ENCODE measurements at places on chromosomes 4 and X. TPM values are rescaled to one million over a fixed set of nuclear protein-coding genes. Genes with fewer than 3 reads are reported as not detected.

- DNase-seq = no peak
These were observed 8.2 kb upstream of the CNOT6L start for GRCh38 chr4:77827343-77827742.

GRCh38 chr4:186587416-186588018, 32.1 kb upstream of the MTNR1A start:
- DNase-seq = peak; percentile 64

- DNase-seq = no peak
These were observed 30.0 kb upstream of the RASSF6 start for GRCh38 chr4:73650250-73650649.

ARSD gene
- total RNA-seq = 21.6 TPM

UCHL1 gene
- 11.7 TPM for total RNA-seq
